ENCODE measurements at places on chromosomes 13 and 19. TPM values are rescaled to one million over a fixed set of nuclear protein-coding genes. Genes with fewer than 3 reads are reported as not detected.

DNA sequence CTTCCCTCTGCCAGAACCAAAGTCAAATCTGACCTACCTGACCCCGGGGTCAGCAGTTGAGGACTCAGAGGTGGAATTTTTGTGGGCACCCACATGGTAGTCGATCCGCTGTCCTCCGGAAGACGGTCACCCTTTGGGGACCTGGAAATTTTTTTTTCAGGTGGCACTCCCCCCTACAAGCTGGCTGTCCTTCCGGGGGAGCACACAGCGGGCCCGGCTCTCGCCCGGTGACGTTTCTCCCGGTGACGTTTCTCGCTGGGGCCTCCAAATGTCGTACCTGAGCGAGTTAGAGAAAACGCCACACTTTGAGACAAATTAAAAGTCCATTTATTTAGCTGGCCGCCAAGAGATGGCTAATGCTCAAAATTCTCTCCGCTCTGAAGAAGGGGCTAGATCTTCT is 48.8 kb downstream of the ZFP14 start:
- DNase-seq, result no peak

DNA sequence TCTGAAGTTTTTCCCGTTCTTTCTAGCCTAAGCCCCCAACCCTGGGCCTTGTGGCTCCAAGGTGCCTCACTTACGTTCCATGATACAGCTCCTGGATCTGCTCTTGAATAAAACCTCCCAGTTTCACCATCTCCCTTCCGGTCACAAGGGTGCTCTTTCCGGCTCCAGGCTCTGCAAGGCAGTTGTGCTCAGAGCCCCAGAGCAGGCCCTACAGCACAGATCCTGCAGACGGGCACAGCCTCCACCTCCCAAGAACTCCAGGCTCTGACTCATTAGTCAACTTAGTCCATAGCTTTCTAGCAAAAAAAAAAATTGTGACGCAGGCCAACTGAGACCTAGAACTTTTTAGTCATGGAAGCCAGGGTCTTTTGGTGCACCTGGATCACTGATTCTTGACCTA is 33.9 kb upstream of the SLC7A10 start:
- no peak for DNase-seq

- peak; percentile 11 for DNase-seq
These were observed 255.0 kb upstream of the SLITRK1 start for GRCh38 chr13:84137292-84137691.

DNA sequence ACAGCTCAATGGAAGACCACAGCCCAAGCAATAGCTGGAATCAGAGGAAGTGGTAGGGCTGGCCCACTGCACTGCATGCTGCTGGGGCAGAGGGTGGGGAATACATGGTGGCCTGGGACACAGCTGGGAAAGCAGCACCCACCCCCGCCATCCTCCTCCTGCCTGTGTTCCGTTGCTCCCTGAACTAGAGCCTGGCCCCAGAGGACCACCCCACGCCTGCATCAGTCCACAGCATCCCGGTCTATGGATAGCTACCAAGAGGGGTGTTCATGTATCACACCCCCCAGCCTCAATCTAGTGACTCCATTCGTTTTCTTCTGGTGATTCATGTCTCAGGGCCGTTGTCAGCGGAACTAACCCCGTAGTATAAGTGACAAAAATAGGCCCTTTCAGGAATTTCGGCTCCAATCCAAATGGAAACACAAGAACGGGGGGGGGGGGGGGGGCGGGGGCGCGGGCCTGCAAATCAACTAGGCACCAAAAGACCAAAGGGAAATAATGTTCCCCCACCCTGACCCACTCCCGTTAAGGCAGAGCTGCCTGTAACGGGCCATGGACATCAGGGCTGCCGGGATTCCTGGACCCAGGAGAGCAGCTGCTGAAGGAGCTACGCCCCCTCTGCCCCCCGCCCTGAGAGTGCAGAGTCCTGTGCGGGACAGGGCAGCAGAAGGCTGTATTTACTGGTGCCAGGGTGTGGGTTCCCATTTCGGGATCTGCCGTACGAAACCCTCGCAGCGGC is 18.9 kb upstream of the EPHX3 start:
- peak; percentile 75 for DNase-seq

GRCh38 chr19:45865269-45865948 is 1.3 kb downstream of the FOXA3 start:
- no peak for DNase-seq

The SIAH3 gene
- total RNA-seq, result not detected

The TEX101 gene
- total RNA-seq, result not detected

The ZNF616 gene
- 10.7 TPM for total RNA-seq

The FOXA3 gene
- total RNA-seq, result not detected

The ZNF320 gene
- 1.8 TPM for total RNA-seq

The GPR180 gene
- 9.6 TPM for total RNA-seq
